RPMI7951 (cell line): ENCODE measurements at places on chromosomes 13 and 19.

GRCh38 chr13:111006506-111007031 is 91.7 kb upstream of the ANKRD10 start:
- peak; percentile 81 for DNase-seq

GRCh38 chr19:41753936-41754529 is 1.3 kb upstream of the CEACAM6 start:
- peak; percentile 40 for DNase-seq

- DNase-seq = peak; percentile 34
These were observed 299.1 kb upstream of the TSHZ3 start for GRCh38 chr19:31648347-31648746.

- DNase-seq = no peak
These were observed 73.6 kb downstream of the KDM4B start for GRCh38 chr19:5042556-5042955.

GRCh38 chr13:35629026-35629425 is 152.5 kb upstream of the MAB21L1 start:
- DNase-seq = no peak

DNA sequence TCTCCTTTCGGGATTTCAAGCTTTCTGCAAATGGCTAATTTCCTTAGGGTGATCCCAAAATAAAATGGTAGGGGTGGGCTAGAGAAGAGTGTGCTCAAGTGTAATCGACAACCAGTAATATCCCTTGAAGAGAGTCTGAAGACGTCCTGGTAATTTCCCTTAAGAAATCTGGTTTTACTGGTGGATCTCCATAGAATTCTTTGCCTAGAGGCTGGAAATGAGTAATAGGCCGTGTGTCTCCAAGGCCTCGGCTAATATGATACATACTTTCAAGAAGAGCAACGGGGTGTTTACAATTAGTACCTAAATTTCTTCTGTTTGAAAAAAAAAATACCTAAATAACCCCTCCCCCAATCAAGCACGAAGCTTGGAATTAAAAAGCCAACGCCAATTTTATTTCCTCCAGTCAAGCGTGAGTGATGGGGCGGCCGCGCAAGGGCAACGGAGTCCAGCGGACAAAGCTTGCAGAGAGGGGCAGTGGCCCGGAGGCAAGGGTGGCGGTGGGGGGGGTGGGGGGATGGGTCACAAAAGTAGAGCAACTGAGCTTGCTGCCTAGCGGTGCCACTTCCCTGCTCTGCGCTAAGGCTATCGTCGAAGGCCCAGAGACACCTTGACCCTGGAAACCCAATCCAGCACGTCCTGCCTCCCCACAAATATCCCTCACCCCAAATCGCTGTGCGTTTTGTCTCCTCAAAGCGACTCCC is 7.8 kb downstream of the SOX21 start:
- DNase-seq = no peak

- peak; percentile 78 for DNase-seq
These were observed at the start of gene LRFN3 for GRCh38 chr19:35935911-35936737. TSS of gene LRFN3 (plus strand) at chr19:35936374. CDS start at chr19:35939426, 3,052 bp downstream.

GRCh38 chr13:87827479-87827878 is 156.3 kb downstream of the SLITRK5 start:
- DNase-seq = no peak

- DNase-seq = no peak
These were observed 11.6 kb downstream of the ZNF160 start for GRCh38 chr19:53091413-53092254.

- DNase-seq = peak; percentile 72
These were observed 206.7 kb upstream of the RFC3 start for GRCh38 chr13:33611121-33611805.

DNA sequence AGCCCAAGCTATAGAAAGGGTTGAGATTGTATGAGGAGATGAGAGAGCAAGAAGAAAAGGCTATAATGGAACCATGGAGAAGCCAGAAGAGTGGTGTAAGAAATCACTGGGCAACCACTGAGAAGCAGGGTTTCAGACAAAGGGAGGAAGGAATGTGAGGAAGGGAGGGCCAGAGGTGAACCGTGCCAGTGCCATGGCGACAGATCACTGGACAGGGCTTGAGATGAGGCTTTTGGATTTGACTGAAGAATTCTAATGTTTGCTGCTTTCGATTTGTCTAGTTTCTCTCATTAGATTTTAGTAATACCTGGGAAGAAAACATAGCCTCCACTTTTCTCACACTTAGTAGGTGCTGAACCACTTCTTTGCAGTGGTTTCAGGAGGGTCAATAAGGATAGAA is 6.3 kb upstream of the GPR183 start:
- peak; percentile 63 for DNase-seq

DNA sequence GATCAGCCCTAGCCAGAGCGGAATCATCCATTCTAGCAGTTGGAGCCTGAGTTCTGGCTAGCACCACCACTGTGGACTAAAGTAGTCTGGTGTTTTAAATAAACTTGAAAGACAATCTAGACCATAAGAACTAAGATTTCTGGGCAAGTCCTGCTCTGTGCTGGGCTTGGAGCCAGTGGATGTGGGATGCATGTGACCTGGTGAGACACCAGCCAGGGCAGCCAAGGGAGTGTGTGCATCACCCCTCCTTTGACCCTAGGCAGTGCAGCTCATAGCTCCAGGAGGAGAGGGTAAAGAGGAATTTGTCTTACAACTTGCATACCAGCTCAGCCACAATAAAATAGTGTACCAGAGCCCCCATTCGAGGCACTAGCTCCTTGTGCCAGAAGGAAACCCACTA is 21.0 kb downstream of the ITGBL1 start:
- peak; percentile 93 for DNase-seq

- no peak for DNase-seq
These were observed 48.6 kb downstream of the FAM124A start for GRCh38 chr13:51270623-51271415.

- peak; percentile 49 for DNase-seq
These were observed 122.0 kb upstream of the FNDC3A start for GRCh38 chr13:48853728-48854102.

DNA sequence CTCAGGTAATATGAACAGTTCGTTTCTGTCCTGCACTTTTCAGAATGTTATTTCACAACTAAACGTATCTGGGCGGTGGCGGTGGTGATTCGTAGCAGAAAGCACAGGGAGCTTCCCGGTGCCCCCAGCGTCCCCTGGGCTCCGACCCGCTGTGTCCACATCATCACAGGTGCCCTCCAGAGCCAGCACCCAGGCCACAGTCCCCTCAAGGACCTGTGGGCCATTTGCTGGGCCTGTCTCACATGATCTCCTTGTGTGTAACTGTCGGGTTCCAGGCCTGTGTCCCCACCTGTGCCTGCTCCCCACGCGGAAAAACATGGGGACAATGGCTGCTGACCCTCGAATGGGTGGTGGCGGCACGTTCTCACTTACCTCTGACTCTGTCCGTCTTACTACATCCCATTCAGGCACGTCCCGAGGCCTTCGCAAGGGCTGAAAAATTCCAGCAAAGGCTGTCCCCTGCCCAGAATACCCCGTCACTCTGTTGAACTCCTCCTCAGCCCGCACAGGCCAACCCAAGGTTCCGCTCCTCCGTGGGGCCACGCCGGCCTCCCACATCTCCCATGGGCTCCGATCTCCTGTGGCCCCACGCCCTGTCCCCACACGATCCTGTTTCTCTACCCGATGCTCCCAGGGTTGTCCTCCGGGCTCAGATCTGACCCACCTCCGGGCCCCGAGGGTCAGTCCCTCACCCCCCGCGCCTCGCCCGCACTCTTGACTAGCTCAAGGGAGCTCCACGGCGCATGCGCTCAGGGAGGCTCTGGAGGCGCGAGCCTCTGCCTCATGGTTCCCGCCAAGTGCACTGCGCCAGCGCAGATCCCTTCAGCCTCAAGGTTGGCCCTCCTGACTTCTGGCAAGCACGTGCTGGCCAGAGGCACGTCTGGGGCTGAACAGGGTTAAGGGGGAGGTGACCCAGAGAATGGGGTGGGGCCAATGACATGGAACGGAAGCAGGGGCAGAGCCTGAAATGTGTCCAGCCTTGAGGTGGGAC is 21.2 kb downstream of the DEDD2 start:
- no peak for DNase-seq

DNA sequence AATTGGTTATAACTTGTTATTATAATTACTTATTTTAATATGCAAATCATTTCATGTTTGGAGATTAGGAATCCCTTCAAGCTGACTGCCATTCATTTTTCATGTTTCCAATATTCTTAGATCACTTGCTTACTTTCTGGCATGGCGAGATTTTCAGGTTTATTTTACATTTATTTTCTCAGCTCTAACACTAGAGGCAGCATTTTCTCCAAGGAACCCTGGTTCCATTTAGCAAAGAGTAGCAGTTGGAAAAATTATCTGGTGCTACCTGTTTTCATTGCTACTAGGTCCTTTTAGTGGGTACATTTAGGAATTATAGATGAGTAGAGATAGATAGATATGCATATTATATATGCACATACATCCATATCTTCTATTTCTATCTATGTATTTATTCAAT is 90.9 kb upstream of the TRPC4 start:
- no peak for DNase-seq

- no peak for DNase-seq
These were observed 5.4 kb downstream of the COL4A2 start for GRCh38 chr13:110312339-110313031.

GRCh38 chr13:94620286-94620896 is 18.7 kb downstream of the GPR180 start:
- no peak for DNase-seq

DNA sequence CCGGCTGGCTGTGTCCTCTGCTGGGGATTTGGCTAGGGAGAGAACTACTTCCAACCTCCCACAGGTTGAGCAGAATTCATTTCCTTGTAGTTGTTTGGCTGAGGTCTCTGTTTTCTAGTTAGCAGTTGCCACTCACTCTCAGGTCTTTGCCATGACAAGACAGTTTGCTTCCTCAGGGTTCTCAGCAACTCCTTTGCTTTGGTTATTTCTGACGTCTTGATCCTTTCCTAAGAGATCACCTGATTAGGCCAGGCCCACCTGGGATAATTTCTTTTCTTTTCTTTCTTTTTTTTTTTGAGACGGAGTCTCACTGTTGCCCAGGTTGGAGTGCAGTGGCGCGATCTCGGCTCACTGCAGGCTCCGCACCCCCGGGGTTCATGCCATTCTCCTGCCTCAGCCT is 9.4 kb upstream of the CACNG8 start:
- DNase-seq = no peak

DNA sequence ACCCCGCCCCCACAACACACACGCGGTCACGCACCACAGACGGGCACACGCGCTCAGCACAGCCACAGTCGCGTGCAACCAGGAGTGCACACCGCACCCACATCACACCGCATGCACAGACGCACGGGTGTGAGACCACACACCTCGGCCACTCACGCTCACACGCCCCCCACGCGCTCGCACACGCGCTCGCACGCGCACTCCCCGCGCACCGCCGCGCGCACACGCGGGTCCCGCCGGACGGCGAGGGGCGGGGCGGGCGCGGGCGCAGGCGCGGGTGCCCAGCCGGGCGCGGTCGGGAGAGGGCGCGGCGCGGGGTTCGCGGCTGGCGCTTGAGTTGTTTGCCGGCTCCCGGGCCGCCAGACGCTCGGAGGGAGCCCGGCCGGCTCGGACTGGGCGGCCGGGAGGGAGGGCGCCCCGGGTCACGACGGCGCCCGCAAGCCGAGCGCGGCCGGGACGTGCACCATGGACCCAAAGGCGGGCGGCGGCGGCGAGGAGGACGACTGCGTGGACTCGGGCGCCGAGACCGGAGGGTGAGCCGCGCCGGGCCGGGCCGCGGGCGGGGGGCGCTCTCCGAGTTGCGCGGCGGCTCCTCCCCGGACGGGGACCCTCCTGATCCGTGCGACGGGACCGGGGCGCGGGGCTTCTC is at the start of gene FAM124A:
Gene FAM124A, plus strand, starts transcription at position 362 of the 649 bp plus-strand sequence. Its CDS starts 104 bp downstream, at position 466.
- DNase-seq = peak; percentile 32

DNA sequence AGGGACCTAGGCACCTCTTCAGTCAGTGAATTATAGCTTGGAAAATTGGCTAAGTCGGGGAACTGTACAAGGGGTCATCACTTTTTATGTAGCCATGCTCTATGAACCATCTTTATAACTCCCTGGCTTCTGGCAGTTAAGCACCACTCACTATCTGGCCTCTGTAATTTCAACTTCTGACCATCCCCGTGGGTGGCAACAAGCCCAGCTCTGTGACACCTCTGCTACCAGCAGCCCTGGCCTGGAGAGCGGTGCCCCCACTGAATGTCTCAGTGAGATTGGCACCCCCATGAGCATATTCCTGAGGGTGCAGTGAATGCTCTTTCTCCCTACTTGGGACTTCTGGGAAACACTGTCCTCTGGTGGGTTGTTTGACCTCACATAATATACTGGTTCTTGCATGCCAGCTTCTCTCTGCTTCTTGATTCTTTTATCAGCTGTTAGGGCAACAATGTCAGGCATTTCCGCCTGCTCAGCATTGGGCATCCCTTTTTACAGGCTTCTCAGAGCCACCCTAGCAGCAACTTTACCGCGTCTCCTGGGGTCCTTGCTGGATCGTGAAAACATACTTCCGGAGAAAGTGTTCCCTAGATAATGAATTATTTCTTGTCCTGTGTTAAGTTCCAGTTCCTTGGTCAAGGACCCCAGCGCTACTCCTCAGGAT is 10.4 kb downstream of the KL start:
- DNase-seq = no peak

- DNase-seq = no peak
These were observed 9.0 kb downstream of the ABHD8 start for GRCh38 chr19:17294051-17294891.

DNA sequence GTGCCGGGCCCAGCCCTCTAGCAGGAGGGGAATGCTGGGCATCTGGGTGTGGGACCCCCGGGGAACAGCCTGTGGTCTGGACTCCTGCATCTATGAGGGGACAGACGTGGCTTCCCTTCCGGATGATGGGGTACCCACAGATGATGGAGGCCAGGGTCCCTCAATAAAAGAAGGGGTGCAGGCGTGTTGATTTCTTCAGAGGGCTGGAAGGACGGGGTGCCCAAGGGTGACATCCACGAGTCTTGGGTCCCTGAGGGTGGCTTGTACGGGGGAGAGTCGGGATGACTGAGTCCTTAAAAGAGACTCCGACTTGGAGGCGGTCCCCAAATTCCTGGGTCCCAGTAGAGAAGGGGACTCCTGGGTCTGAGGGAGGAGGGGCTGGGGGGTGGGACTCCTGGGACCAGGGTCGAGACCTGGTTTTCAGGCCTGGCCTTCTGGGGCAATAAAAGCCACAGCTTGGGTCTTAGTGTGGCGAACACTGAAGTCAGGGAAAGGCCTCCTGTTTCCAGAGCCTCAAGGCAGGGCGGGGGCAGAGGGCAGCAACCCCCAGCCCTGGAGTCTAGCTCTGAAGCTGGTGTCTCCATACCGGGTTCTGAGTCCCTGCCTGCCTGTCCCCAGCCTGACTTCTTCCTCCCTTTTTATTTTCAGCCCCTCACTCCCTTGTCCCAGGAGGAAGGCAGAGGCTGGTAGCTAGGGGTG is 459 bp upstream of the GRIN2D start:
- no peak for DNase-seq

- no peak for DNase-seq
These were observed 92.1 kb downstream of the GPC6 start for GRCh38 chr13:93318534-93319254.

- DNase-seq = no peak
These were observed 315.8 kb upstream of the KLF12 start for GRCh38 chr13:74449811-74450524.
